ENCODE measurements at places on chromosomes 1 and 21.
A peak's percentile ranks its signal among the peaks of the same experiment; 100 is the strongest.

DNA sequence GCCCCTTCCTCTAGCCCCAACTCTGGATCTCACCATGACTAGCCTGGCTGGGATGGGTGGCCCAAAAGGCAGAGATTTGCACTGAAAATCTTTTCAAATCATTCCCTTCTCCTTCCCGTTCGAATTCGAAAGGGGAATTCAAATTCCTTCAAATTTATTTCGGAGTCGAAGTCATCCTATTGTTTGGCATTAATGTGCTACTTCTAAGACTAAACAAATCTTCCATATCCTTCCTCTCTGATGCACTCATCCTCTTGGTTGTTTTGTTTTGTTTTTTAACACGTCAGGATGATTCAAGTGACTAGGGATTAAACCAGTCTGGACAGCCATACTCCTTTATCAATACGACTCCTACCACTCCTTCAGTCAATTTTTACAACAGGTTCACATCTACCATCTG, 95.5 kb upstream of the SGIP1 start:
- no peak for DNase-seq

DNA sequence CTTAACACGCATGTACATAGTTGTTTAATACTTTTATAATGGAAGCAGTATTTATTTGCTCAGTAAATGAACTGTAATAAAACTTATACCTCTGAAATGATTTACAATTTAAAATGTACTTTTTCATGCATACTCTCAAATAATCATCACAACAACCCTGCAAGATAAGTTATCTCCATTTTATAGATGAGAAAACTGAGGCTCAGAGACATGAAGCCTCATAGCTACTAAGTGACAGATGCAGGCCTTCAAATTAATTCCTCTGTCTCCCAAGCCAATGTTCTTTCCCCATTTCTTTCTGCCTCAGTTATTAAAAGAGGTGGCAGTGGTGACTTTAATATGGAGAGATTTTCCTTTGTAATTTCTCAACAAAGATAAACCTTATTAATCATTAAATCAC, 19.6 kb upstream of the CLCA1 start:
- DNase-seq: no peak

- no peak for DNase-seq
These were observed 39.4 kb upstream of the ZFYVE9 start for GRCh38 chr1:52102336-52103013.

GRCh38 chr21:14916676-14917141, 148.1 kb downstream of the NRIP1 start:
- DNase-seq: no peak

- no peak for DNase-seq
These were observed 58.5 kb downstream of the WDR4 start for GRCh38 chr21:42820616-42821465.

DNA sequence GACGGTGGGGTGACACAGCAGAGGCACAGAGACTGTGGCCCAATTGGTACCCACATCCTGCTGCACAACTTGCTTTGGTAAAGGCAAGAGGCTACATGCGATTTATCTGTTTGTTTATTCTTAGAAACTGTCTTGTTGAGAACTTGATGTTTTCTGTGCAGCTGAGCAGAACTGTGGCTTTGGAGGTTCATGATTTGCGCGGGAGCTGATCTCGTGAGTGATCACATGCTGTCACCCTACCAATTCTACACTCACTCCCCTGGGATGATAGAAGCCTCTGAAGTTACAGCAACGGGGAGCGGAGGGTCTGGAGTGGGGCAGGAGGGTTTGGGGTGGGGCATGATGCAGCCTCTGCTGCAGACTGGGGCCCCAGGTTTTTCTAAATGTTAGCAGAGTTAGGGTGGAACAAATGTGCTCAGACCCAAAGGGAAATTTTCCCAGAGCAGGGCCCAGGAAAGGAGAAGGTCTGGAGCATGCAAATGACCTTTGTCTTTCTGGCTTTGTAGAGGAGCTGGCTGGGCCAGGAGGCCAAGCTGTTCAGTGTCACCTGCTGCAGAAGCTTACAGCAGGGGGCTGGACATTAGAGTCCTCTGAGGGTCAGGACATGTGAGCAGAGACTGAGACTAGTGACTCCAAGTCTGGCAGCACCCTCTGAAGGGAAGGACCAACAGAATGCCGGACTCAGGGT, 83.6 kb downstream of the GRIK3 start:
- DNase-seq: no peak

- no peak for DNase-seq
These were observed at the start of gene KRTAP10-9 for GRCh38 chr21:44626673-44627143. TSS of gene KRTAP10-9 (plus strand) at chr21:44627093. CDS start at chr21:44627172, 79 bp downstream.

- DNase-seq: no peak
These were observed 5.3 kb downstream of the MAN1C1 start for GRCh38 chr1:25621876-25622275.

DNA sequence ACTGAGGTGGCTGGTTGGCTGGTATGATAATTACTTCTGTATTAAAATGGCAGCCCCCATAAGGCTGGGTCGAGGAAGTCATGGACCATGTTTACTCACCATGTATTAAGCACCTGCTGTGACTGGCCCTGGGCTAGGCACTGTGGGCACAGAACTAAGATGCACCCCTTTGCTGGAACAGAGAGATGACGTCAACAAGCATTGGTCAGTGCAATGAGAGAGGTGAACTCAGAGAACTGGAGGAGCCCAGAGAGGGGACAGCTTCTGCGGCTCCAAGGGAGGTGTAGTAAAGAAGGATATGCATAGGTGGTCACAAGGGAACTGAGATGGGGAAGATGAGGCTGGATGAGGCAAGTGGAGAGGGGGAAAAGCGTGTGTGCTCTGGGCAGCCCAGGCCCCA, 88.7 kb downstream of the KAZN start:
- DNase-seq: no peak

DNA sequence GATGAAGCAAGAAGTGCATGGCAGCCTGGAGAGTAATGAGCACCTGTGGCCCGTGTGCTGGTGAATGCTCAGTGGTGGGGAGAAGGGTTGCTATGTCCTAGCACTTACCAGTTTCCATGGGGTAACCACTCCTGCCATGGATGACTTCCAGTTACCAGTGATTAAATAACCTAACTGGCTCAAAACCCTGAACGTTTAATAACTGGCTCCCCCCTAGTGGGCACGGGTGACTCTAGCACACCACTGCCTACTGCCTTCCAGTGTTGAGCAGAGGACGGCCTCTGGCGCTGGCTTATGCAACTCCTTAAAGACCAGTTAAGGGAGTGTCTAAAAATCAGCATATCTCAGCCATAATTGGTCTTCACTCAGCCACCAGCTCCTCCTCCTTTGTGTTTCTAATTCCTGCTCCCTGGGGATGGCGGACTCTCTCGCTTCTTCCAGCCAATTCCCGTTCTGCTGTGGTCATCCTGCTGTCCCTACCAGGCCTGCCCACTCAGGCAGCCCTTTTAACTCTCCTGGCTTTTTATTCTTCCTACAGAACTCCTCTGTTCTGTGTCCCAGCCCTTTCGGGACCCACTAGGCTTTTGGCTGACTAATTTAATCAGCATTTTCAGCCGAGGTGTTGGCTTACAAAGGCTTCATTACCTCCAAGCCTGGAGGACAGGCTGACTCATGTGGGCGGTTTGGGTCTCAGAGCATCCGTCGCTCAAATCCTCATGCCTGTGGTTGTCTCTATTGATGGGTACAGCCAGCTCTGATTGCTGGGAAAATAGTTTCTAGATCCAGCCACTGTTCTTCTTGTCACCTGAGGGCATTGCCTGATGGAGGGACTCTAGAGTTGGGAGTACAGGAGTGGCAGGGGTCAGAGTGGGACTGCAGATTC, 332.4 kb downstream of the CAMTA1 start:
- DNase-seq: peak; percentile 80

DNA sequence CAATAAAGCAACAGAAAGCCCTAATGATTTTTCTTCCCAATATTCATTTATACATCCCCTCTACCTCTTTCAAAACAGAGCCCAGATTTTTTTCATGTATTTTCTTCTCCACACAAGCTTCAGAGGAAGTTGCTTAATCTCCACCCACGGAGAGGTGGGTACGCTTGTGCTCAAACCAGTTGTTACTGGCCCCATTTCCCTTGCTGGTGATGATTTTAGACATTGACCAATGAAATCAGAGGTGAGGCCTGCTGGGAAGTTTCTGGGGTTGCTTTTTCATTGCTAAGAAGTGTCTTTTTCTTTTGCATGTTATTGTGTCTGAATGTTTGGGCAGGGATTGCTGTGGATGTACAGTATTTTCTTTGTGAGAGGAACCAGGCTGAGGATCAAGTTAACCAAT, 448.1 kb upstream of the B3GALT2 start:
- DNase-seq: no peak

DNA sequence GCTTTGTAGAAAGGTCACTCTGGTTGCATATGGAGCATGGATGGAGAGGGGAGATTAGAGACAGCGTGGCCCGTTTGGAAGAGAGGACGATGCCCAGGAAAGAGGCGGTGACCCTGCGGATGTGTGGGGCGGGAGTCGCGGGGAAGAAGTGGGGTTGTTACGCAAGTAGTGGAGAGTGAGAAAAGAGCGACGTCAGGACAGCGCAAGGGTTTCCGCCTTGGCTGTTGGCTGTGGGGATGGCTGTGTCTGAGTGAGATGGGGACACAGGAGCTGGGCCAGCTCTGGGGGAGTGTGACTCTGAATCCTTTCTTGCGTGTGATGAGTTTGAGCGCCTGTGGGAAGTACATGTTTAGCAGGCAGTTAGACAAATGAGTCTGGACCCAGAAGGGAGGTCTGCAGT, 3.8 kb downstream of the B4GALT2 start:
- peak; percentile 69 for DNase-seq

DNA sequence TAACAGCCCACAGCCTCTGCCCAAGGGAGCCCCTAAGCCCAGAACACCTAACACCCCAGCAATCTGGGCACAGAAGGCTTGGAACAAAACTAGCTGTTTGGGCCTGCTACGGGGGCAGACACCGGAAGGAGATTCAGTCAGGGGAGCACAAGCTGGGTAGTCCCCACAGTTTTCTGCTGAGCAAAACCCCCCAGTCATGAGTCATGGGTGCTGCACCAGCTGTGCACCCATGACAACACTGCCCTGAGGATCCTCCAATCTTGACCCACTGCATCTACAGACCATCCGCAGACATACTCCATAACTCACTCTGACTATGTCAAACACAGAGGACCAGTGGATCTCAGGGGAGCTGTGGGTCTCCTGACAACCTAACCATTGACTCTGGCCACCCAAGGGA, 105.1 kb downstream of the LRIG2 start:
- no peak for DNase-seq

GRCh38 chr1:236365999-236366570, 28.0 kb upstream of the EDARADD start:
- DNase-seq: no peak

DNA sequence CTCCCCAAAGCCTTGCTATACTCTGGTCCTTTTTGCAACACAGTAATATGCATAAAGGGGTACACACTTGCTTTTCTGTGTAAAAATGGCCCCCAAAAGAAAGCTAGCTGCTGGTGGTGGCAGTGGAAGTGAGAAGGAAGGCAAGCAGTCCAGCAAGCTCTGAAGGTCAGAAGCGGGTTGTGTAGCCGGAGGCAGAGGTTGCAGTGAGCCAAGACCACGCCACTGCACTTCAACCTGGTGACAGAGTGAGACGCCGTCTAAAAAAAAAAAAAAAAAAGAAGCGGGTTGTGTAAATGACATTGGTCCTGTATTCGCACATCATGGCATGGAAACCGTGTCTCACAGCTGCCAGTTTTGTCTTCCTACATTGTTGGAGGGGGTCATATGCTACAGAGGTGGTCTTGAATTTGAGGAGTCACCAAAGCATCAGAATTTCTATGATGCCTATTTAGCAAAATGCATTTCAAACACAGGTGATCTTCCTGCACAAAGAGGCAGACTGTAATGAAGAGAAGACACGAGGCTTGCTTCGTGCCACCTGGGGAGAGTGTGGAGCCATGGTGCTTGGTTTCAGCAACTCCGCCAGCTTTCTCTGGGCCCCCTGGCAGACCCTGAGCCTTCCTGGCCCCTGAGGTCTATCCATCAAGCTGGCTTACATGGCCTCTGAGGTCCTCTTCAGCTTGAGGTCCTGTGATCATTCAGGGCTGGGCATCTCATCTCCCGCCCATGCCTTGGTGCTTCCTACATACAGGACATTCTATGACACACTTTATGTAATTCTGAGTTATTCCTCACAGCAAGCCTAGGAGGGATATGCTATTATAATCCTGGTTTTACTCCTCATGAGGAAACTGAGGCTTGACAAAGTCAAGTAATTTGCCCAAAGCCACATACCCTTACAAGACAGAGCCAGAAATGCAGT, 71.0 kb downstream of the TOMM20 start:
- no peak for DNase-seq

GRCh38 chr1:202274611-202275010, 67.1 kb downstream of the UBE2T start:
- no peak for DNase-seq

DNA sequence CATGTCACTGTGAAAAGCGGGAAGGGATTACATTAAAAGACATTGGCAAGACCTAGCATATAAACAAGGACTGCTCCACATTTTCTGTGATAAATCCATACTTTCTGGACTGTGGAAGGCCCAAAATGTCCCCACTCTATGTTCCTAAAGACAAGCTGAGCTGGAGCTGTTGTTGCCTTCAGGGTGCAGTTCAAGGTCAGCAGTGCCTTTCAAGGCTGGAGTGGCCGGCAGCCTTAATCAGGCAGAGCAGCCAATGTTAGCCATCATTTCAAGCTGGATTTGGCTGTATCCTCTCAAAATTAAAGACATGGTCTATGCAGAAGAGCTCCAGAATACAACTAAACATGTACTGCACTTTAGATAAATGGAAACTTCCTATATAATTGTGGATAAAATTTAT, 70.4 kb upstream of the ADAM30 start:
- no peak for DNase-seq

- DNase-seq: no peak
These were observed 459.3 kb downstream of the PLPP3 start for GRCh38 chr1:56120021-56120420.

- no peak for DNase-seq
These were observed 13.5 kb downstream of the GORAB start for GRCh38 chr1:170545476-170545875.

DNA sequence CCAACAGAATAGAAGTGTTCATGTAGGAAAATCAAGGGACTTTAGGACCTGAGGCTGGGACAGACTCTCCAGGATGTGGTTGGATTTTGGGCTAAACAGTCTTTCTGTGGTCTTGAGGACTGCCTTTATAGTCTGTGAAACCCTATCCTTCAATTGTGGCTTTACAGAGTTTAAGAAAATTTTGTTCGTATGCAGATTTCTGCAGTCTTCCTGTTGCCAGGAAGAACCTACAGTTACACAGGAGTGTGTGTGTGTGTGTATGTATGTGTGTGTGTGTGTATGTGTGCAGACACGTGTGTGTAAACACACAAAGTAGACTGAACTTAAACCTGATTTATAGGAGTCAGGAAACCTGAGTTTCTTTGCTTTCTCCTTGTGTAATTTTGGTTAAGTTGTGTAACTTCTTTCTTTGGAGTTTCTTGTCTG, 22.8 kb downstream of the NEK7 start:
- no peak for DNase-seq

- no peak for DNase-seq
These were observed 356.3 kb upstream of the PRMT6 start for GRCh38 chr1:106700211-106700610.

DNA sequence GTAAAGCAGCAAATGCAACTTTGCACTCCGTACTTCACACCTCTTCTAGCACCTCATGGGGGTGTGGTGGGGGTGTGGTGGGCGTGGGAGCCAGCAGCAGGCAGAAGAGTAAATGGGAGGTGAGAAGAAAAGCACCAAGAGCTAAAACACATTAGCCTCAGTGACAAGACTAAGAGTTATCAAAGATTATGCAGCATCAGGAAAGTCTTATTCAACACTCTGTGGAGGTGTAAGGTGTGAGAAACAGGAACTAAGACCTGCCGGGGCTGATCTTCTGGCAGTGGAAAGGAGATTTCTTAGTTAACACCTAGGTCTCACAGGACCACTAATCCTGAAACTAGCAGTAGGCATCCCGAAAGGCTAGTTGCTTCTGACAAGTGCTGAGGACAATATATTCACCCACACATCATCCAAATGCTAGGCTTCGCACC, 9.9 kb downstream of the TGFBR3 start:
- DNase-seq: no peak

Measured in aorta (tissue), 5 donors.